NCI-H82 (cell line): ENCODE measurements at places on chromosomes 3 and 15.

- DNase-seq, result no peak
Measured at GRCh38 chr3:188744166-188744565, 427.6 kb upstream of the TPRG1 start.

- peak; percentile 42 for DNase-seq
Measured at GRCh38 chr15:63006032-63006878, 36.3 kb upstream of the TPM1 start.

DNA sequence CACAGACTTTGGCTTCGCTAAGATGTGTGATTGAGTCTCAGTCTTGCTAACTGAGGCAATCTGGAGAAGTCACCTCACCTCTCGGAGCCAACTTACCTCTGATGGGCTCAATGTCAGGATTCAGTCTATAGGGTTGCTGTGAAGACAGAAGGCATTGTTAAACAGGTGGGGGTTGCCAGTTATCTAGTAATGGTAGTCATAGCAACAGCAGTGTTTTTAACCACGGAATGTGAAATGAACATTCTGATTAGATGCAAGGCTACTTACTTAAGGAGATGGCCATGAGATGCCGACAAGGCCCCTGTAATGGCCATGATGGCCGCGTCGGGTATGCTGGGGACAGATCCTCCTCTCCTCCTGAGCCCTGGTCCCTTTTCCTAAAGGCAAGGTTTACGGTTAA lies 243.1 kb downstream of the GABRG3 start:
- no peak for DNase-seq

GRCh38 chr15:64875641-64876223 lies 34.0 kb downstream of the PLEKHO2 start:
- DNase-seq, result peak; percentile 12

- no peak for DNase-seq
Measured at GRCh38 chr3:169699070-169699469, 35.6 kb upstream of the MECOM start.

GRCh38 chr3:113894927-113895326 lies 52.9 kb upstream of the ZDHHC23 start:
- no peak for DNase-seq

DNA sequence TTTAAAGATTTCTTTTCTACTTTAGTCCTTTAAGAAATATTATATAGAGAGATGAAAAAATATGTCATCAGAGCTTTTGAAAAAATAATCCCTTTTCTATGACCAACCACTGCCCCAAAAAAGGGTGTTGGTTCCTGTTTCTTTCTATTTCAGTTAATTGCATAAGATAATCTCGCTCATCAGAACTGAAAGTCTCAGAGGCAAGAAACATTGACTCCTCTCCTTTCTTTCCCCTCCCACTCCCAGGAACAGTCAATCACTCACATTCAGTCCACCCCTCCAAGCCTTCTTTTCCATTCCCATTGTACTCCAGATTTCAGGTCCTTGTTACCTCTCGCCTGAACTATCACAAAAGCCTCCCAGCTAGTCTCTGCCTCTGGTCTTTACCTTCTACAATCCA lies 153.7 kb upstream of the ABI3BP start:
- DNase-seq, result no peak

DNA sequence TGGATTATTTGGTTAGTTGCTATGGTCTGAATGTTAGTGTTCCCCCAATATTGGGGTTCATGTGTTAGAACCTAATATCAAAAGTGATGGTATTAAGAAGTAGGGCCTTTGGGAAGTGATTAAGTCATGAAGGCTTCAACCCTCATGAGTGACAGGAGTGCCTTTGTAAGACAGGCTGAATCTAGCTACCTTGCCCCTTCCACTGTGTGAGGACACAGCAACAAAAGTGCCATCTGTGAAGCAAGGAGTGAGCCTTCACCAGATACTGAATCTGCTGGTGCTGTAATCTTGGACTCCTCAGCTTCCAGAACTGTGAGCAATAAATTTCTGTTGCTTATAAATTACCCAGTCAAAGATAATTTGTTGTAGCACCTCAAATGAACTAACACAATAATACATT lies 22.6 kb upstream of the SATB1 start:
- DNase-seq, result no peak

DNA sequence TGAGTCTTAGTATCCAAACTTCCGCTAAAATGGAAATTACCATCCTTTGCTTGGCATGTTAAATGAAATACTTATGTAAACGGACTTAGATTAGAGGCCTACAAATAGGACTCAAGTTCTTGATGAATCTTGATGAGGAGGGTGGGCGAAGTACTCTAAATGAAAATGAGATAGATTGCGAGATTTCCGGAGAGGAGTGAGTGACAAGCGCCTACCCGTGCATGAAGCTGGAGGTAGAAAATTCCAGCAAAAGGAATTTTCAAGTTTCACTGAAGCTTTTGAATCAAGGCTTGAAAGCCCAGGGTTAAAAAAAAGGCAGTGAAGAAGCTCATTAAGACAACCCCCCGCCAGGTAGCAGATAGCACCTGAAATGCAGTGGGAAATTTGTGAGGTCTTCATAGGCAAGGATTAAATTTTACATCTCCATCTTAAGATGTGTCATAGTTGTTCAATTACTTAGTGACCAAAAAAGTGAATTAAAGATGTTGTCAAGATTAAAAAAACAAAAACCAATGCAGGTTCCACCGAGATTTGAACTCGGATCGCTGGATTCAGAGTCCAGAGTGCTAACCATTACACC lies 655 bp upstream of the RAB11A start:
- DNase-seq, result no peak

- DNase-seq, result peak; percentile 43
Measured at GRCh38 chr3:72891053-72891855, 3.4 kb downstream of the GXYLT2 start.

- DNase-seq, result peak; percentile 58
Measured at GRCh38 chr15:65870889-65871533, 1.7 kb downstream of the RAB11A start.

GRCh38 chr3:167409611-167410010 lies 29.5 kb upstream of the ZBBX start:
- DNase-seq, result no peak
